ENCODE measurements at places on chromosomes 7 and 10. TPM values are rescaled to one million over a fixed set of nuclear protein-coding genes. Genes with fewer than 3 reads are reported as not detected.

Gene FKBP6
- not detected for total RNA-seq

DNA sequence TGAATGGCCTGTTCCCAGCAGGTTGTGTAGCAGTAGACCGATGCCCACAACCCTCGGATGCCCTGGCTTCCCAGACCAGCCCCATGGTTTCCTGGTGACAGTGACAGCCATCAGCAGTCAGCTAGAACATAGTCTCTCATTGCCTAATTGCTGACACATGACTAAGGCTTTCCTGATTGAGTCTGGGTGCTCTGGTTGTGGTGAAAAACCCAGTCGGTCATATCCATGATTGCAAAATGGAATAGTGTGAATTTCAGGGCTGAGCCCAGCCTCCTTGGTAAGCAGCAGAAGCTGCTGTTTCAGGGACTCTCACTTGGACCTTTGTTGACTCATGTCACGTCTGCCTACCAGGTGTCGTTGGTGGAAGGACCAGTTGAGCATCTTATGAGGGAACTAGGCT lies 36.6 kb downstream of the POR start:
- DNase-seq: no peak
- H3K27me3 ChIP-seq: no peaks in the 10 kb centered on the region
- H3K27ac ChIP-seq: no peak overlapping the region
- H3K36me3 ChIP-seq: peaks cover 7% of the 10 kb centered on the region
- no peaks in the 10 kb centered on the region for H3K4me1 ChIP-seq
- H3K4me3 ChIP-seq: no peak overlapping the region

DNA sequence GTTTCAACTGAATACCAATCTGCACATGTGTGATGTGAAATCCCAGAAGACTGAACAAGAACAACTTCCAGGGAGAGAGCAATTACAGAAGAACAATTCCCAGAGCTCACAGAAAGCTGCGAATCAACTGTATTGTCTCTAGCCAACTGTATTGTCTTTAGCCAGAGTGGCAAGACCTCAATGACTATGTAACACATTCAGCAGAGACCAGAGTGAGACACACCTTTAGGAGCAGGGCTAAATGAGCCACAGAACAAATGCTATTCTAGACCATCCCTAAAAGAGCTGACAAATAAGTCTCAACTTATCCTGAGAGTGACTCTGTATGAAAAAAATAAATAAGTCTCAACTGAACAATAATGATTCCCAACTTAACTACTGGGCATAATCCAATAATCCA lies 72.0 kb downstream of the KMT2C start:
- no peak for DNase-seq
- peaks cover 15% of the 10 kb centered on the region for H3K4me1 ChIP-seq
- H3K27ac ChIP-seq: no peak overlapping the region
- H3K4me3 ChIP-seq: no peak overlapping the region
- H3K27me3 ChIP-seq: no peaks in the 10 kb centered on the region

- H3K4me3 ChIP-seq: no peak overlapping the region
- H3K27ac ChIP-seq: no peak overlapping the region
- peaks cover 38% of the 10 kb centered on the region for H3K36me3 ChIP-seq
- no peak for DNase-seq
- peaks cover 2% of the 10 kb centered on the region for H3K4me1 ChIP-seq
- no peaks in the 10 kb centered on the region for H3K27me3 ChIP-seq
Observed at GRCh38 chr7:6419310-6419773, 28.4 kb downstream of the DAGLB start.

DNA sequence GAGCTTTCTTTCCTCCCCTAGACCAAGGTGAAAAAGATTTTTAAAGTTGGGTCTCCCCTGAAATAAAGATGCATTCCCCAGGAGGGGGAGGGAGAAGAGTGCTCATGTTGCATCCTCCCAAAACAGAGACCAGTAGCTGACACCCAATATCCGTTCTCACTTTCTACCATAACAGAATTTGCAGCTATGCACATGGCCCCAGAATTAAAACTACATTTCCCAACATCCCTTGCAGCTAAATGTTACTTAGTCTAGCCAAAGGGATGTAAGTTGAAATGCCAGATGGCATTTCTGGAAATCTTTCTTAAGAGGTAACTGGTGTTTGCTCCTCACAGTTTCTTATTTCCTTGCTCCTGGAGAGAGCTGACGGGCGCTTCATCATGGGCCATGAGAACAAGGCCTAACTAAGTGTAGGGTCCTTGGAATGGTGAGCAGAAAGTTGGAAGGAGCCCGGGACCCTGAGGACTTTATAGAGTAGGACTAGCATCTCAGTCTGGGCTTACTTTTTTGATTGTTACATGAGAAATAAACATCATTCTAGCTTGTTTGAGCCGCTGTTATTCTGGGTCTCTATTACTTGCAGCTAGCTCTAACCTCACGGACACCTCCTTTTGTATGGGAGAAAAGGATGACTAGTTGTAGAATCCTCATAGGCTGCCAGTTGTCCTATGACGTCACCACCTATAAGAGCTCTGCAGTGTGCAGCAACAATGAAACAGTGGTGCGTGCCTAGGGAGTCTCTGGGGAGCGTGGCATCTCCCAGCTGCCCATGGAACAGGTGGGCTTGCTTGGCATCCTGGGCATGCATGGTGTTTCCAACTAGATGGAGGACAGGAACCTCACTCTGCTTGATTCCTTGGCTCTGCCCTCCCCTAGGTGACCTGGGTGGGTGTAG lies 46.1 kb upstream of the EXOC6 start:
- H3K27ac ChIP-seq: no peak overlapping the region
- H3K27me3 ChIP-seq: peaks cover 11% of the 10 kb centered on the region
- DNase-seq: no peak
- no peak overlapping the region for H3K4me3 ChIP-seq
- H3K36me3 ChIP-seq: no peaks in the 10 kb centered on the region

DNA sequence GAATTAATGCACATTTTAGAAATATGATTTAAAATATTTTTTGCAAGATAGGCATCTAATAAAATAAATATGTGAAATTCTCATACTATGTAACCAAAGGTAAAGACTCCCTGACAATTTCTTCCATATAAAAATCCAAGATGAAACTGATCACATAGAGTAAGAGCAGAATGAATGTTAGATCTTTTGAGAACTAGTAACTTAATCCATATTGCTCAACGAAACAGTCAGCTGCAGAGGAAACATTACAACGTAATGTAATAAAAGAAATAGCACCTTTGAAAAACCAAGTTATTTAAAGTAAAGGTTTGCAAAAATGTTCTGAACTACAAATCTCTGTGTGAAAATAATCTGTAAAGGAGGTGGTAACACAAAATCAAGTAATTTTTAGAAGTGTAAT lies 28.8 kb downstream of the HACD1 start:
- H3K27ac ChIP-seq: no peak overlapping the region
- no peak for DNase-seq
- no peaks in the 10 kb centered on the region for H3K36me3 ChIP-seq
- H3K27me3 ChIP-seq: peaks cover 6% of the 10 kb centered on the region
- H3K4me3 ChIP-seq: no peak overlapping the region

GRCh38 chr7:40595129-40595528 lies 460.3 kb downstream of the SUGCT start:
- DNase-seq: no peak
- H3K27me3 ChIP-seq: no peaks in the 10 kb centered on the region
- no peak overlapping the region for H3K27ac ChIP-seq
- no peaks in the 10 kb centered on the region for H3K4me1 ChIP-seq
- no peaks in the 10 kb centered on the region for H3K36me3 ChIP-seq
- no peak overlapping the region for H3K4me3 ChIP-seq

GRCh38 chr7:145293754-145294153 lies 457.9 kb upstream of the TPK1 start:
- H3K4me1 ChIP-seq: no peaks in the 10 kb centered on the region
- H3K4me3 ChIP-seq: no peak overlapping the region
- H3K27ac ChIP-seq: no peak overlapping the region
- no peaks in the 10 kb centered on the region for H3K27me3 ChIP-seq
- no peak for DNase-seq

GRCh38 chr10:28250782-28251181 lies 52.1 kb downstream of the MPP7 start:
- no peak overlapping the region for H3K4me3 ChIP-seq
- peaks cover 4% of the 10 kb centered on the region for H3K4me1 ChIP-seq
- H3K36me3 ChIP-seq: no peaks in the 10 kb centered on the region
- no peak overlapping the region for H3K27ac ChIP-seq

- no peaks in the 10 kb centered on the region for H3K27me3 ChIP-seq
- no peak for DNase-seq
- H3K4me1 ChIP-seq: peaks cover 14% of the 10 kb centered on the region
- no peak overlapping the region for H3K27ac ChIP-seq
Observed at GRCh38 chr7:37206192-37206591, 242.5 kb downstream of the ELMO1 start.

DNA sequence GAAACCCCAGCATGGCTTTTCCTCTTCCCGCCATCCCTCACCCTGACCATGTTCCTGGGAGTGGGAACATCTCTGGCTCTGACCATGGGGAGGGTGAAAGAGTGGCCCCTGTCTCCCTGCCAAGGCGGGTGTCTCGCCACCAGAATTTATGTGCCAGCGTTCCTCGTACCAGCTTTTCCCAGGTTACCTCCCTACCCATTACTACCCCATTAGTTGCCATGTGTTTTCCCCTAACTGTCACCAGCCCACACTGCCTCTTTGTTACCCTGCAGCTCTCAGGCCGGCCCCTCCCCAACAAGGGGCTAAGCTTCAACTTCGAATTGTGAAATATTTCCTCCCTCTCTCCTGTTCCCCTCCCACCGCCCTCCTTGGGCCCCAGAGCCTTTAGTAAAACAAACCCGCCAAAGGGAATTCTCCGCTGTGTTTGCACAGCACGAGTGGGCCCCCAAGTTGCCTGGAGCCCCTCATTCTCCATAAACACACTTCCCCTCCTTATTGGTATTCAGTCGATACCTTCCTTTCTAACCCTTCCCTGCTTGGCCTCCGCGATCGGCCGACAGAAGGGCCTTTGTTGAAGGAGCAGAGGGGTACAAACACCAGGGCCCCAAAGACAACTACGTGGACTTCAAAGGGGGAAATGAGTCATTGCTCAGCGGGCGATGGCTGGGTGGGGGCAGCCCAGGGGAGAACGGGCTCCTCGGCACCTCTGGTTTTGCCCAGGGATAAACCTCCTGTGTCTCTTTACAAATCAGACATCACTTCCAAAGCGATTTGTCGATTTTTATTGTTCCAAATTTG lies 45.5 kb downstream of the SLIT1 start:
- H3K36me3 ChIP-seq: no peaks in the 10 kb centered on the region
- H3K4me3 ChIP-seq: no peak overlapping the region
- peaks cover 17% of the 10 kb centered on the region for H3K27me3 ChIP-seq
- H3K27ac ChIP-seq: no peak overlapping the region
- no peaks in the 10 kb centered on the region for H3K4me1 ChIP-seq

DNA sequence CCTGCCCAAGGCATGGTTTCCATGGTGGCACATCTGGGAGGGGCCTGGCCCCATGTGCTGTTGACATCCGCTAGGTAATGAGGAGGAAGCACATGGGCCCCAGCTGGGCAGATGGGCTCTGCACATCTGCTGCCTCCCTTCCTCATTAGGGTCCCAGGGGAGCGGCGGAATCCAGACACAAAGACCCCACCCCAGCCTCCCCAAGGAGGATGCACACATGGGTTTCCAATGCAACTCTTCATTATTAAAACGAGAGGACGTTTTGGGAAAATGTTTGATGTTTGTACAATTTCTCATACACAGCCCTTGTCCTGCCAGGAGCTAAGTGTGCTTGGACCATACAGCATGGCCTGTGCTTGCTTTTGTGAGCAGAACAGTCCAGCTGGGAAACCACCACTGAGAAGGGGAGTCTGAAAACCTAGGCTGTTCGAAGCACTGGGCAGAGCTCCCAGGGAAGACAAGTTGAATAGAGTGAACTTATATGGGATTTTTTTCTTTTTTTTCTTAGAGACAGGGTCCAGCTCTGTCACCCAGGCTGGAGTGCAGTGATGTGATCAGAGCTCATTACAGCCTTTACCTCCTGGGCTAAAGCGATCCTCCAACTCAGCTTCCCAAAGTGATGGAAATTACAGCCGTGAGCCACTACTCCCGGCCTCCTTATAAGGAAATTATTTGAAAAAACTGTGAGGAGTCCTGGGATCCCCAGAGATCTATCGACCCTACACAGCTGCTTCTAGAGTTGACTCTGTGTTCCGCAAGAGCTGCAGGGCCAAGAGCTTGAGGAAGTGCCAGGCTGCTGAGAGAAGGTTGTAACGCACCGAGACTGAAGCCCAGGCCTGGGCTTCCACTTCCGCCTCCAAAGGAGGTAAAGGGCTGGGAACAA lies 23.4 kb downstream of the FAM107B start:
- H3K27ac ChIP-seq: no peak overlapping the region
- peaks cover 2% of the 10 kb centered on the region for H3K4me1 ChIP-seq
- H3K27me3 ChIP-seq: peaks cover 5% of the 10 kb centered on the region
- H3K4me3 ChIP-seq: no peak overlapping the region
- DNase-seq: no peak
- H3K36me3 ChIP-seq: no peaks in the 10 kb centered on the region

DNA sequence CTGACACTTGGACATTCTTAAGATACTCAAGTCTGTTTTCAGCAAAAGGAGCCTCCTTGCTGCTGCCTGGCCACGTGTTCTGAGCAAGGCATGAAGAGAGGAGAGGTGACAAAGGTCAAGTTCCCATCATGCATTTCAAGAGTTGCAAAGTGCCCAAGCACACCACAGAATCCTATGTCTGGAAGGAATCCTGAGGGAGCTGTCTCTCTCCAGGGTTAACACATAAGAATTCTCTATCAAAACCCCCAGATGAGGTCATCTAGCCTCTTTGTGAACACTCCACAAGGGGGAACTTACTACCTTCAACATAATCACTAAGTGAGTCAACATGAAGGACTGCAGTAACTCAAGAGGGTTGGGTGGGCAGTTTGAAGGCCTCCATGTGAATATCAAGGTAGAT lies 155.5 kb downstream of the RNF216 start:
- no peak overlapping the region for H3K27ac ChIP-seq
- no peak for DNase-seq
- H3K36me3 ChIP-seq: peaks cover 15% of the 10 kb centered on the region
- no peaks in the 10 kb centered on the region for H3K27me3 ChIP-seq
- H3K4me3 ChIP-seq: no peak overlapping the region

Gene GLCCI1
- 10.9 TPM for total RNA-seq

- DNase-seq: peak; percentile 96
- H3K4me1 ChIP-seq: peaks cover 66% of the 10 kb centered on the region
- peaks cover 34% of the 10 kb centered on the region for H3K36me3 ChIP-seq
- peak overlapping the region; percentile 88 for H3K27ac ChIP-seq
Observed at GRCh38 chr10:72334825-72335393, 19.8 kb downstream of the DNAJB12 start.

Gene LRRC17
- not detected for total RNA-seq

GRCh38 chr10:109987452-109988211 lies 20.2 kb upstream of the ADD3 start:
- no peak for DNase-seq
- no peaks in the 10 kb centered on the region for H3K4me1 ChIP-seq
- H3K27me3 ChIP-seq: peaks cover 22% of the 10 kb centered on the region
- H3K36me3 ChIP-seq: peaks cover 2% of the 10 kb centered on the region
- no peak overlapping the region for H3K4me3 ChIP-seq
- H3K27ac ChIP-seq: no peak overlapping the region

Measured in activated CD4-positive, alpha-beta T cell treated with anti-CD3 and anti-CD28 coated beads, Interleukin-2, amount 10 ng/mL, durations not matched to agents 24 days and 14 days (primary cell).